ENCODE measurements at places on chromosomes 11 and 22.

DNA sequence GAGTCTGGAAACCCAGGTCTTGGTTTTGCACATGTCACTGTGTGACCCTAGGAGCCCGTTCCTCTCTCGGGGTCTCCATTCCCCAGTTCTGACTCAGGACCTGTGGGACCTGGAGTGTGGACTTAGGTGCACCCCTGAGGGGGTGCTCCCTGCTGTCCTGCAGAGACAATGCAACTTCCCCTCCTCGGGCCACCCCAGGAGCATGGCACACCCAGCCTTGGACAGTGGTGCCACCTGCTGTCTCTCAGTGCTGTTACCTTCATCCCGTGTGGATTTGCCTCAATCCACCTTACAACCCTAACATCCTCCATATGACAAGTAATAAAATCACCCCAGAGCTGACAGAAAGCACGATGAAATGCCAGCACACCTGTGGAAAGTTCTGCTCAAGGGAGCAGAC, 27.5 kb upstream of the CRYBB3 start:
- DNase-seq, result no peak

DNA sequence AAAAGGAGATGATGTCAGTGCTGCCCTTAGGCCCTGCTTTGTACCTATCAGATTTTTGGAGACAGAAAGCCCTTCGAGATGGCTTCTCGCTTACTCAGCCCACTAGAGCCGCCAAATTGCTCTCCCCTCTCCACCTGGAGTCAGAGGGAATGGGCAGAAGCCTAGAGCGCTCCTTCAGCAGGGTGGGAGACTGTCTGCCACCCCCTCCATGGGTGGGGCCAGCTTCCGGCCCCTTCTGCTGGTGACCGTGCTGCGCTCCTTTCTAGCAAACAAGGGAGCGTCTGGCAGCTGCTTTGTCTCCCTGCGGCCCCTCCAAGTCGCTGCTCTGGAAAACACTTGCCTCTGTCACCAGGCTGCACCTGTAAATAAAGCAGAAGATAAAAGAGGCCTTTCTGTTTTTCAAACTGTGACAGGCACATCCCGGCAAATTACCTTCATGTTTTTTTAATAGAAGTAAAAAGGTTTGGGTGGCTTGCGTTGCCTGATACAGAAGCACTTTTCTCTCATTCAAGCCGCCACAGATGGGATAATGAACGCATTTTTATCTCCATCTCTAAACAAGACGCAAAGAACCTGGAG, 145.7 kb upstream of the NECTIN1 start:
- no peak for DNase-seq

GRCh38 chr11:70931430-70931829, 320.9 kb downstream of the SHANK2 start:
- no peak for DNase-seq

DNA sequence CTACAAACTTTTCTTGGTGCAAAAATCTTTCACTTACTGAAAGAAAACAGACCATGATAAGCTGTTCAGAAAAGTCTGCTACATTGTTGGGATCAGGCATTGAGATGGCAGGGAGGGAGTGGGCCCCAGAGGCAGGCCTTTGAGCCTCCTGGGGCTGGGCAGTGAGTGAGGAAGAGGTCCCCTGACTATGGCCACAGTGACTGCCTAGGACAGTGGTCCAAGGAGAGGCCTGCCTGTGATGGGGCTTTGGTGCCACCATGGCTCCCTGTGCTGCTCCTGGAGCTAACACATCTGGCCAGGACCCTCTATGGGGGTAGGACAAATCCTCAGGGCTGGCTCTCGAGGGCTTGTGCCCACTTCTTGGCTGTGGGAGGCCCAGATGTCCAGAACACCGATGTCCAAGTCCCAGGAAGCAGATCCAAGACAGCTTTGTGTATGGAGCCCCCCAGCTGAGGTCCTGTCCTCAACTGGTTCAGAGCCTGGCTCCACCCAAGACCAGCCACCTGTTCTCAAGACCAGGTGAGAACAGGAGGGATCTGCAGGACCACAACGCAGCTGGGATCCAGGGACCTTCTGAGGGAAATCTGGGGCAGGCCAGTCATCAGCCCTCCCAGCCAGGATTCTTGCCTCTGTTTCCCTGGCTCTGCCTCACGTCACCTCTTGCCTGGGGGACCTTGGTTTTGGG, 36.9 kb downstream of the PPM1F start:
- DNase-seq, result no peak

DNA sequence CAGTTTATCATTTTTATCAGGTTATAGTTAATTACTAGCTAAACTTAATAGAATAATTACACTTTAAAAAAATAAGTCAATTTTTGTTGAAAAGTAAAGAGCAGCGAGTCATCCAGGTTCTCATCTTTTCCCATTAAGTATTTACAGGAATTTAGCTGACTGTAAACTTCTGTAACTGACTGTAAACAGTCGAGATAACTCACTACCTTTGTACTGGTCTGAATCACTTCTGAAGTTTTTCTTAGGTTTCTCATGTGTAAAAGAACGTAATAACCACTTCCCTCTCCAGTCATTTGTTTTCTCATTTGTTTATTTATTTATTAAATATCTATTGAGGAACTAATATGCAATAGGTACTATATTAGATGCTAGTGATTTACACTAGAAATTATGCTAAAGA, 270.8 kb downstream of the DYNC2H1 start:
- DNase-seq, result no peak

GRCh38 chr11:9688716-9689511, 25.0 kb downstream of the SWAP70 start:
- peak; percentile 89 for DNase-seq

DNA sequence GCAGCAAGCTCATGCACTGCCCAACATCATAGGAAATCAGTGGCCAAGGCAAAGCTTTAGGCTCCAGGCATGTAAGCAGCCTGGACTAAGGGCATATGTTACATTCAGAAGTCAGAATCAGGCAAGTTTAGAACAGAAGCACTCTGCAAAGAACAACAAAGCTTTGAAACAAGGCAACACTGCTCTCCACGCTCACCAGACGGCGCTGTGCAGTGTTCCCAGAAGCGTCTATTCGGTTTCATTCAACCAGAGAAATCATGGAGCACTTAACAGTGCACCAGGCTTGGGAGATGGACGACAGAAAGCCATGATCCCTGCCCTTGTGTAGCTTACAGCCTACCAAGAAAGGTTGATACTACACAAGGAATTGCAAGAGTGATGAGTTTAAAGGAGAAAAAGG, 555.8 kb downstream of the BUD13 start:
- DNase-seq, result peak; percentile 39
